ENCODE measurements at places on chromosomes 12 and 14.

GRCh38 chr14:103522649-103523574 is at the start of gene CKB:
CKB (minus strand) TSS chr14:103522830; CDS start chr14:103522493, 337 bp downstream.
- no peak for DNase-seq

- DNase-seq: no peak
Observed at GRCh38 chr14:106134886-106135285, 608.5 kb downstream of the TMEM121 start.

- no peak for DNase-seq
Observed at GRCh38 chr14:60926002-60926401, 54.9 kb downstream of the TRMT5 start.

GRCh38 chr12:113766131-113766878 is 199.8 kb downstream of the RBM19 start:
- DNase-seq: no peak

GRCh38 chr14:83164016-83164415 is 1630.4 kb upstream of the SEL1L start:
- no peak for DNase-seq

DNA sequence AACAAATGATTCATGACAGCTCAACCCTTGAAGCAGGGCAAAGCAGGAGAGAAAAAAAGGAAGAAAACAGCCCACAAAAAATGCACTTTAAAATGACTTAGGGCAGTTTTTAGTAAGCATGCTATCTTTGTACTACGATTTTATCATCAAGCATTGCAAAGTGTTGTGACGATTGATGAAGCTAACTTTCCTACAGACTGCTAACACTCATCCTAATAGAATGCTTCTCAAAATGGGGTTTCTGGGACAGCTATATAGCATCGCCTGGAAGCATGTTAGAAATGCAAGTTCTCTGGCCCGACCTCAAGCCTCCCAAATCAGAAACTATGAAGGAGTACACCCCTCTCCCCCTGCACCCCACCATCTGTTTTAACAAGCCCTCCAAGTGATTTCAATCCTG is 256.4 kb downstream of the SSPN start:
- no peak for DNase-seq

GRCh38 chr14:23482823-23483148 is 13.3 kb downstream of the NGDN start:
- no peak for DNase-seq

DNA sequence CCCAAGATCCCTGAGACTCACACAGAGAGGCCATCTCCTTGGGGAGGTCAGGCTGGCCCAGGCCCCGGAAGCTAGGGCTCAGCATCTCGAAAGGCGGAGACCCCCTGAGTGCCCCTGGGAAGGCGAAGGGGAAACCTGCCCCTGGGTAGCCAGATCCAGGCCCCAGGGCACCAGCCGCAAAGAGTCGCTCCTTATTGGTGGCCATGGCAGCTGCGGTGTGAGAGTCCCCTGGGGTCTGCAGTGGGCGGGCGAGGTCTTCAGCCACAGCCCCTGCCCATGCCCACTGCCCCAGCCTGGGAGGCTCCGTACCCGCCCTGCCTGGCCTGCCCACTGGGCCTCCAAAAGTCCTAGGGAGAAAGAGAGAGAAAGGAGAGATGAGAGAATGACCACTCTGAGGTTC is 4.7 kb downstream of the RARG start:
- DNase-seq: no peak

- DNase-seq: no peak
Observed at GRCh38 chr12:83527810-83528209, 841.1 kb downstream of the TMTC2 start.

- no peak for DNase-seq
Observed at GRCh38 chr14:23457587-23458445, 11.7 kb upstream of the NGDN start.

GRCh38 chr12:18981732-18982131 is 147.8 kb upstream of the PLEKHA5 start:
- DNase-seq: no peak

- DNase-seq: peak; percentile 40
Observed at GRCh38 chr12:57621497-57622292, 10.5 kb downstream of the ARHGEF25 start.

GRCh38 chr12:88313554-88313953 is 171.4 kb downstream of the TMTC3 start:
- DNase-seq: no peak

DNA sequence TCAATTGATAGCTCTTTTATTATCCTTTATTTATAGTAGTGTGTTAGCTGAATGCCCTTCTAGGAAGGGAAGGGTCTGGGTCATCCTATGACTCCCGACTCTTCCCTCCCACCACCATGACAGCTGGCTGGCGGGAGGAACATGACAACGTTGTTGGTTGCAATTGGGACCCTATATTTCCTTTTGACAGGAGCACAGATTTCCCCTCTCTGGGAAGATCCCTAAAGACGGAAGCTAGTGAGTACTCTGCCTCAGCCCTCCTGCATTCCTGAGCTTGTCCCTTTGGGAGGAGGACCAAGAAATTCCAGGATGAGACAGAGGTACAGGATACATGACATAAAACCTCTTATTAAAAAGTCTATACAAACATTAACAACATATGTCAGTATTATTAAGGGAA is 485.4 kb downstream of the NAV3 start:
- DNase-seq: no peak

- no peak for DNase-seq
Observed at GRCh38 chr14:23185063-23185462, 1.6 kb upstream of the SLC7A8 start.

DNA sequence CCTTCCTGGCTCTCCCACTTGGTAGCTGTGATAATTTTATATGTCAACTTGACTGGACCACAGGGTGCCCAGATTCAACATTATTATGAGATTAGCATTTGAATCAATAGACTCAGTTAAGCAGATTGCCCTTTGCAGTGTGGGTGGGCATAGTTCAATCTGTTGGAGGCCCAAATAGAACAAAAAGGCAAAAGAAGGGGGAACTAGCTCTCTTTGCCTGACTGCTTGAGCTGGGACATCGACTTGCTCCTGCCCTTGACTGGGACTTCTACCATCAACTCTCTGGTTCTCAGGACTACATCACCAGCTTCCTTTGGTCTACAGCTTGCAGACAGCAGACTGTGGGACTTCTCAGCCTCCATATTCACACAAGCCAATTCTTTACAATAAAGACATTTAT is 1189.2 kb downstream of the BCL11B start:
- DNase-seq: no peak

DNA sequence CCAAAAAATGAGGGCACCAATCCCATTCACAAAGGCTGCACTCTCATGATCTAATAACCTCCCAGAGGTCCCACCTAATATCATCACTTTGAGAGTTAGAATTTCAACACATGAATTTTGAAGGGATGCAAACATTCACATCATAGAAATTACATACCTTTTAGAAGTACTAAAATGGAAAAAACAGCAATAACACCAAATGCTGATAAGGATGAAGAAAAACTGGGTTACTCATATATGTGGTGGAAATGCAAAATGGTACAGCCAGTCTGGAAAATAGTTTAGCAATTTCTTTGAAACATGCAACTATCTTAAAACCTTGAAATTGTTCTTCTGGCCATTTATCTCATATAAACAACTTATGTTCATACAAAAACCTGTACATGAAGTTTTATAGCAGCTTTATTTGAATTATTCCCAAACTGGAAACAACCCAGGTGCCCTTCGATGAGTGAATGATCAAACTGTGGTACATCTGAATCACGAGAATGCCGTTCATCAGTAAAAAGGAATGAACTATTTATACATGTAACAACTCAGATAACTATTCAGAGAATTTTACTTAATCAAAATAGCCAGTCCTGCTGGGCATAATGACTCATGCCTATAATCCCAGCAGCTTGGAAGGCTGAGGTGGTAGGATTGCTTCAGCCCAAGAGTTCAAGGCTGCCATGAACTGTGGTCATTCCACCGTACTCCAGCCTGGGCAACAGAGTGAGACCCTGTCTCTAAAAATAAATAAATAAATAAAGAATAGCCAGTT is 109.4 kb upstream of the SSTR1 start:
- no peak for DNase-seq

DNA sequence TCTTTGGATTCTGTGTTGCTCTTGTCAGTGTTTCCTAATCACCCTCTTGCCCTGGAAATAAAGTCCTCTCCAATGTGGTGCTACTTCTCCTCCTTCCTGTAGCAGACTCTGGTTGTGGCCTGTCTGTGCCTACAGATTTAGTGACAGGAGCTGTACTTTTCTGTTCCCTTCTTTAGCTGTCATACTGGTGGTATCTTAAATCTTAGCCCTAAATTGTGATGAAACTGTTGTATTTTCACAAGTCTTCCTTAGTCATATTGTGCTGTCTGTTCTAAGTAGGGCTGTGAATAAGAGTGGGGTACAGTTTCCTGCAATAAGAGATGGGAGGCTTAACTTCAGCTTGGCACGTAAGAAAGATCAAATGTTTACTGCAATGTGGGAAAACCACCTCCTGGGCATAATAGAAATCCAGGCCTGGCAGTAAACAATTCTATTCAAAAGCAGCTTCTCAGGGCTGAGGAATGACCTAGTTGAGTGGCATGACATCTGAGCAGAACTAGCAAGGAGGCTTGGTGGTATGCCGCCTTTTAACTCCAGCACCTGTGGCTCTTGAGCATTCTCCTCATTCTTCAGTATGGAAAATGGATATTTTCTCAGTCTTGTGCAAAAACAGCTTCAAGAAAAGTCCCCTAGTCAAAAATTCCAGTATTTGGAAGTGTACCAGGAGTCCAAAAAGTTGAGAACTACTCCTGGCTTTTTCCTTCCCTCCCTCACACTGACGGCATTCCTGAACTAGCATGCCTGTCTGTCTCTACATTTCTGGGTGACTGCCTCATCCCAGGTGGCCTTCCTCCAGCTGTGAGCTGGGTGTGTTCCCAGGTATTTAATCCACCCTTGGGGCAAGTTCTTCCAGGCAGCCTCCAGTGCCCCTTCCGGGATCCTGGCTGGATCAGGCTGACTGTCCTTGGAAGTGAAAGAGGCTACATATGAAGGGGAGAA is 19.5 kb downstream of the ANO6 start:
- no peak for DNase-seq

Measured in activated CD4-positive, alpha-beta T cell treated with anti-CD3 and anti-CD28 coated beads, Interleukin-2, amount 50 U/mL, for 4 hours (primary cell).